NCI-H2081 (cell line): ENCODE measurements at places on chromosomes 5 and 9.

- no peak for DNase-seq
These were observed 21.0 kb upstream of the HEMGN start for GRCh38 chr9:97958812-97959511.

DNA sequence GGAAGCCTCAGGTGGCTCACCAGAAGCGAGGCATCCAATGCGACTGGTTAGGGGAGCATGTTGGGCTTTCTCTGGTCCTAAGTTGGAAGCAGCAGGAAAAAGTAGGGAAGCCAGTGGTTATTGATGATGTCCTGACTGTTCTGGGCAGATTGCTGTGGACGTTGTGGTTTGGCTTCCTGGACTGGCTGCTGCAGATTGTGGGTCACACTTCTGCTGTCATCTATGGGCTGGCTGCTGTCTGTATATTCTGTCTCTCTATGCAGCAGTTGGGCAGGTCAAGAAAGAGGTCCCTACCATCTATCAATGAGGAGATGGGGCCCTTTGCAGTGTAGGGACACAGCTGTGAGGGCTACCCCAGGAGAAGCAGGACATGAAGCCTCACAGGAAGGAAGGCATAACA, 13.5 kb upstream of the MARCHF6 start:
- DNase-seq = no peak

GRCh38 chr9:37902796-37903646, 906 bp downstream of the SLC25A51 start:
- no peak for DNase-seq

GRCh38 chr5:151742870-151743294, 15.5 kb downstream of the ATOX1 start:
- DNase-seq = peak; percentile 7

GRCh38 chr5:65462139-65462705, 19.5 kb downstream of the ADAMTS6 start:
- no peak for DNase-seq

- no peak for DNase-seq
These were observed 78.3 kb upstream of the TNFSF8 start for GRCh38 chr9:115008536-115009270.

DNA sequence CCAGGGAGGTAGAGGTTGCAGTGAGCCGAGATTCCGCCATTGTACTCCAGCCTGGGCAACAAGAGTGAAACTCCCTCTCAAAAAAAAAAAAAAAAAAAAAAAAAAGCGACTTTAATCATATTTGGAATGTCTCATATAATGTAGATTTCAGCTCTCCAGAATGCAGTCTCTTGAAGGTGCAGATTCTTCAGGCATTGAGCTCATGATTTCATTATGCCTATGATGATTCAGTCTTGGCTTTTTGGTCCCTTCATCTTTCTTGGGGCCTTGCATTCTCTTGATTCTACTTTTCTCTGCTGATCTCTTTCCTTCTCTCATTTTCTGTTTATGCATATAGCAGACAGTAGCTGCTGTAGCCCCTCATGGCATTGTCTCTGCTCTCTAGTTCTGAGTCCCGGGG, 22.9 kb downstream of the KDM4C start:
- DNase-seq = no peak

GRCh38 chr5:166624573-166624972, 1666.9 kb upstream of the WWC1 start:
- DNase-seq = no peak
